ENCODE measurements at places on chromosomes 3 and 15.

DNA sequence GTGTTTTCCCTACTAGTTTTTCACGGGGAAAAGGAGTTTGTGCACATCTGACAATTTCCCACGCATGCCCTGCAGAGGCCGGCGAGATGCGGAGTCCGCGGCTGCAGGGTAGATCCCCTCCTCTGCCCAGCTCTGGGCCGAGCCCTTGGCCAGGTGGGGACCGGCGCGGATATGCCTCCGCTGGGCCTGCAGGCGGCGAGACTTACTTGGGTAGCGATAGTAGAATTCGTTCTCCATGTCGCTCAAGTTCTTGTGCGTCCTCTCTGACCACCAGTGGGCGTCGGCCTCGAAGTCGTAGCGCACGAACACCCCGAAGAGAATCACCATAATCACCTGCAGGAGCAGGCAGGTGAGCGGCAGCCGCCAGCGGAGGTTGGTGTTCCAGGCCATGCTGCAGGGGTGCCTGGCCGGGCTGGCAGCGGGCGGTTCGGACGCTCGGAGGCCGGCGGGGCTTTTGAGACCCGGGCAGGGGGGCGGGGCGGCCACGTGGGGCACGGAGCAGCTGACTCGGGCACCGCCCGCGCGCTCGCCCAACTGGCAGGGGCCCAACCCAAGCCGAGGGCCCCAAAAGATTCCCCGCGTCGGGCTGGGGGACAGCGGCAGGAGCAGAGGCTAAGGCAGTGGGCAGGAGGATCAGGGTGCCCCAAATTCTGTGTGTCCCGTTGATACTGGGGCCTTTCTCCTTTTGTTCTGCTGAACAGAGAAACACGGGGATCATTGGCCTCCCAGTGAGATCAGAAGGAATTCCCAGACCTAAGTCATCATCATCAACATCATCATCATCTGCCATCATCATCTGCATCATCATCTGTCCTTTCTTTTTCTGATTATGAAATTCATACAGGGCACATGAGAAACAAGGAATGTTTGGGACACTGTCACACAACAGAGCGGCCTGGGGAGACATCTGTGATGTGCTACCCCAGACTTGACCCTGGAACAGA, at the start of gene RHCG:
Gene RHCG, minus strand, starts transcription at position 429 of the 944 bp plus-strand sequence. Its CDS starts 39 bp downstream, at position 390.
- no peak for DNase-seq

GRCh38 chr3:139292711-139293664, 50.8 kb upstream of the MRPS22 start:
- DNase-seq, result no peak

DNA sequence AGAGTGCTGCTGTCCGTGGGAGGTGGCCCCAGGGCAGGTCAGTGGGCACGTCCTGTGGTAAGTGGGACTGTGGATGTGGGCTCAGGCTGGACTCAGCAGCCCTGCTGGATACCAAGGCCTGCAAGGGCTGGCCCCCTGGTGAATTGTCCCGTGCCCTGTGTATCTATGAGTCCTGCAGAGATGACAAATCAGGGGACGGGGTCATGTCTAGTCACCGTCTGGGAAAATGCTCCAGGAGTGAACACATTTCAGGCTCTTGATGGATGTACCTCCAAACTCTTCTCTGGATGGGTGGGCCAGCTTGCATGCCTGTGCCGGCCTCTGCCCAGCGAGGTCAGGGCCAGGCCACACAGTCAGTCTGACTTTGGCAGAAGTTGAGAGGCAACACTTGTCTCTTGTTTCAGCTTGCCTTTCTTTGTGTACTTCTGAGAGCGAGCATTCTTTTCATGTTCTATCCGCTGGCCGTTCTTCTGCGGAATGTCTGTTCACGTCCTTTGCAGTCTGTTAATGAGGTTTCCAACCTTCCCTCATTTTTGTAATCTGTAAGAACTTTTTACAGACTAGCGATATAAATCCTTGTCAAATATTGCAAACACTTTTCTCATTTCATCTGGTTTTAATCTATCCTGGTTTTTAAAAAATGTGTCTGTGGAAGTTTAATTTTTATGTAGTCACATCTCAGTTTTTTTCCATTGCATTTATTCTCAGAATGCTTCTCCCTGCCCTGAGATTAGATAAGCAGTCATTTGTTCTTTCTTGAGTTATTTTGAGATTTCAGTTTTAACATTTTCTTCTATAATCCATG, 11.4 kb upstream of the STAB1 start:
- DNase-seq, result no peak

GRCh38 chr3:154844863-154845262, 235.3 kb upstream of the MME start:
- DNase-seq, result no peak

GRCh38 chr15:99446565-99447496, 119.0 kb upstream of the MEF2A start:
- no peak for DNase-seq

DNA sequence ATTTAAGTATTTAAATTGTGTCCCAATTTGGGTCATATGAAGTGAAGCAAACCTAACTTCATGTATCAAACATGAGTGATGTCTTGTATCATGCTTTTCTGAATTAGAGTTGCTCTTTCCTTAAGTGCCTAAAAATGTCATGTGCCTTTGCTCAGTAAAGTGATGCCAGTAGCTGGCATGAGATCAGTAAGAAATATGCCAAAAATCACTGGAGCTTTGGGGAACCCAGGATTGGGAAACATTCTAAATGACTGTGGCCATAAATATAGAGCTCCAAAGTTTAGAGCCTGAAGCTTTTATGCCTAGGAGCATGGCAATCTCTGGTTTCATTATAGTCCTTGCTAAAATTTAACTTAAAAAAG, 33.8 kb downstream of the RBMS3 start:
- no peak for DNase-seq
